ENCODE measurements at places on chromosomes 5 and 9. TPM values are rescaled to one million over a fixed set of nuclear protein-coding genes. Genes with fewer than 3 reads are reported as not detected.

The FAM163B gene
- not detected for total RNA-seq

DNA sequence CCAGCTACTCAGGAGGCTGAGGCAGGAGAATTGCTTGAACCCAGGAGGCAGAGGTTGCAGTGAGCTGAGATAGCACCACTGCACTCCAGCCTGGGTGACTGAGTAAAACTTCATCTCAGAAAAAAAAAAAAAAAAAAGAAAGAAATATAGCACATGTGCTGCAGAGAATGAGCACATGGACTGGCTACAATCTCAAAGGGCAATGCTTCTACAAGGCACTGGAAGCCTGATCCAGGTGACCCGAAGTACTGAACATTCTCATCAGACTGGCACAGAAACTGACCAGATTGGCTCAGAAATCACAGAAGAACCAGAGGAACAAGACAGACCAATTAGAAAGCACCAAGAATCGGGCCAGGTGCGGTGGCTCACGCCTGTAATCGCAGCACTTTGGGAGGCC, 4.8 kb downstream of the DYNC2I2 start:
- no peak for DNase-seq

DNA sequence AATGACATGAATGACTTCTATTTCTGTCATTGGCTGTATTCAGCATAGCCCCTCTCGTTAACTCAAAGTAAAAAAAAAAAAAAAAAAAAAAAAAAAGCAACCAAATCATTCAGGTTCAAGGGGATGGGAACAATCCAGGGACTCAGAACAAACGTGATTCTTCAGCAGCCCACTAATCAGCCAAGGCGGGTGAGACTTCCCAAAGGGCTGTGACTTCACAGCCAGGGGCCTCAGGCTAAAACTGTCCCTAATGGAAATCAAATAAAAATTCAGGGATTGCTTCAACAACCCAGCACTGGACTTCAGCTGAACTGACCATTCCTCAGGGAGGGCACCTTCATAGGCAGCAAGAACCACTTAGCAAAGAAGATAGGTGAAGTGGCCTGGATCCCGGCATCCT, 86.2 kb upstream of the FAM169A start:
- DNase-seq = peak; percentile 73

- no peak for DNase-seq
Observed at GRCh38 chr9:126620478-126620877, 6.8 kb downstream of the LMX1B start.
